ENCODE measurements at places on chromosomes 11 and 22. TPM values are rescaled to one million over a fixed set of nuclear protein-coding genes. Genes with fewer than 3 reads are reported as not detected.
A peak's percentile ranks its signal among the peaks of the same experiment; 100 is the strongest.

The ASPHD2 gene
- total RNA-seq = 0.71 TPM

The TMPRSS6 gene
- total RNA-seq = not detected

The OR5A1 gene
- not detected for total RNA-seq

The C22orf15 gene
- not detected for total RNA-seq

The VWA5A gene
- total RNA-seq = 1.9 TPM

The VSIG10L2 gene
- not detected for total RNA-seq

The GLB1L3 gene
- not detected for total RNA-seq

- DNase-seq = no peak
These were observed 25.1 kb upstream of the TPH1 start for GRCh38 chr11:18071098-18071705.

GRCh38 chr11:103920449-103920848 lies 116.0 kb upstream of the DDI1 start:
- DNase-seq = no peak

DNA sequence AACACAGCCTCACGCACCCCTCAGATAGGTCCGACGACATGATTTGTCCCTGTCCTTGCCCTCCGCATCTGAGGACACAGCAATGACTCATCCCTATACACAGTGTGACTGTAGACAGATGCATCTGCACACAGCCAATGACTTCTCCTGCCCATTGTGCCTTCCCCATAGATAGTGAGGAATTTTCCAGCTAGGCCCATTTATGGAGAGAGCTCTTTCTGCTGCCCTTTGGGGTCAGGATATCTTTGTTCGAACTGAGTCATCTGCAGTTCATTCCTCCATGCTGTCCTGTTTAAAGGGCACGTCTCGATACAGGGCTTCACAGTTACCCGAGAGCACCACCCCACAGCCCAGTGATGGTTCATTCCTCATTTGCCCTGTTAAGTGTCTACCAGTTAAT lies 96.7 kb downstream of the LARGE1 start:
- no peak for DNase-seq

- DNase-seq = no peak
These were observed 24.5 kb downstream of the ZNF280B start for GRCh38 chr22:22484023-22484422.

DNA sequence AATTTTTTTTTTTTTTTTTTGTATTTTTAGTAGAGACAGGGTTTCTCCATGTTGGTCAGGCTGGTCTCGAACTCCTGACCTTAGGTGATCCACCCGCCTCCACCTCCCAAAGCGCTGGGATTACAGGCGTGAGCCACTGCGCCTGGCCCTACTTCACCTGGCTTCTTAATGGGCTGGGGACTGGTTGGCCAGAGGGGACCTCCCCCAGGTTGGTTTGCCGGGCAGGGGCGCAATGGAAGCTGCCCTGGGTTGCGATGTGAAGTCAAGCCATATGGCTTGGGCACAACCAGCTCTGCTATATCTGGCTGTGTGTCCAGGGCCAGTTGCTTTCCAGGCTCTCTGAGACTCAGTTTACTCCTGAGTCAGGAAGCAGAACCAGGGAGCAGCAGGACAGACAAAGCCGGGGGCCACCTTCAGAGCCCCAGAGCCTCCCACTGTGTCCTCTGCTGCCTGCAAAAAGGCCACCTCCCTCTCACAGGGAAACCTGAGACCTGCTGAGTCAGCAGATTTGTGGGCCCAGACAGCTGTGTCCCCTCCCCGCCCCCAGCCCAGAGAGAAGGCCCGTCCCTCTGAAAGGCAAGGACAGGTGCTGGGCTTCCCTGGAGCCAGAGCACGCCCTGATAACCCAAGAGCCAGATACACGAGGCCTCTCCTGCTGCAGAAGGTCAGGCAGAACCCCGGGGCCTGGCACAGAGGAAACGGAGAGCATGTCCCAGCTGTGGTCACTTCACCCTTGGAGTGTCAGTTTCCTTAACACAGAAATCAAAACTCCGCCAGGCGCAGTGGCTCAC lies 29.2 kb upstream of the DAGLA start:
- DNase-seq = no peak

- peak; percentile 47 for DNase-seq
These were observed 27.3 kb downstream of the MARK2 start for GRCh38 chr11:63866211-63866610.

DNA sequence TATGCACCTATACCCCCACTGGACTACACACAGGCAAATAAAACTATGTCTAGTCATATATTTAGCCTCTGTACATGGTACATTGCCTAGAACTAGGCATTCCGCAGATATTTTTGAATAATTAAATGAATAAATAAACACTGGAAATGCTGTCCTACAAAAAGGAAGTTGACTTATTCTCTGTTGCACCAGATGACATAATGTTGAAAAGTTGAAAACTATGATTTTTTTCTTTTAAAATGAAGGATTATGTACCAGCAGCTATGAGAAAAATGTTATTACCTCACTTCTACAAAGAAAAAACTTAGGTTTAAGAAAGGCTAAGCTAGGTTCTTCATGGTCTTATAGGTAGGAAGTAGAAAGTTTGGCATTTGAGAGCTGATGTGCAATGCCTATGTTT lies 856.6 kb downstream of the METTL15 start:
- DNase-seq = no peak

DNA sequence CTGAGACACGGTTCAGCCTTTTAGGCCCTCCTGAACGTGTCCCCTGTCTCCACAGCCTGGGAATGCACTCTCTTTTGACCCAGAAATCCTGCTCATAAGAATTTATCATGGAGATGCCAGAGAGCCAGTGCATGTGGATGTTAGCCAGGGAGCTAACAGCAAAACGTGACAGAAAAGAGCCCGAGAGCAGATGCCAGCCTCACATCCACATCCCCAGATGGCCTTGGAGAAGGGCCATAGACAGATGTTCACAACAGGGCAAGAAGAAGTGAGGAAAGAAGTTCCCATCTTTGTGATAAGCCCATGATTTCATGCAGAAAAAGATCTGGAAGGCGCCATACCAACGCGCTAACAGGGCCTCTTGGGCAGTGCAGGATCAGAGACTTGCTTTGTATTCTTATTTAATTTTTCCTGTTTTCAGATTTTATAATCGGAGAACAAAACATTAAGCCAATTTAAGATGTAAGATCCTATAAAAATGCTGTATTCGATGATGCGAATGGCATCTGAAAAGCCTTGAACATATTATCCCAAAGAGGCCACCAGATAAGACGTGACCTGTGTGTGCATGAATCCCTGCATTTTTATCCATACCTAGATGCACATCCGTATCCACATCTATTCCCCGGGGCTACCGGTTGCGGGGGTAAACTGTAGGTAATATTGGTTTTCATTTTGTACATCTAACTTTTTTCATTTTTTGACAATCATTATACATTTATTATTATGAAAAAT lies 48.7 kb downstream of the IGLL5 start:
- DNase-seq = no peak

GRCh38 chr22:37498289-37498909 lies 12.2 kb upstream of the MFNG start:
- peak; percentile 71 for DNase-seq

DNA sequence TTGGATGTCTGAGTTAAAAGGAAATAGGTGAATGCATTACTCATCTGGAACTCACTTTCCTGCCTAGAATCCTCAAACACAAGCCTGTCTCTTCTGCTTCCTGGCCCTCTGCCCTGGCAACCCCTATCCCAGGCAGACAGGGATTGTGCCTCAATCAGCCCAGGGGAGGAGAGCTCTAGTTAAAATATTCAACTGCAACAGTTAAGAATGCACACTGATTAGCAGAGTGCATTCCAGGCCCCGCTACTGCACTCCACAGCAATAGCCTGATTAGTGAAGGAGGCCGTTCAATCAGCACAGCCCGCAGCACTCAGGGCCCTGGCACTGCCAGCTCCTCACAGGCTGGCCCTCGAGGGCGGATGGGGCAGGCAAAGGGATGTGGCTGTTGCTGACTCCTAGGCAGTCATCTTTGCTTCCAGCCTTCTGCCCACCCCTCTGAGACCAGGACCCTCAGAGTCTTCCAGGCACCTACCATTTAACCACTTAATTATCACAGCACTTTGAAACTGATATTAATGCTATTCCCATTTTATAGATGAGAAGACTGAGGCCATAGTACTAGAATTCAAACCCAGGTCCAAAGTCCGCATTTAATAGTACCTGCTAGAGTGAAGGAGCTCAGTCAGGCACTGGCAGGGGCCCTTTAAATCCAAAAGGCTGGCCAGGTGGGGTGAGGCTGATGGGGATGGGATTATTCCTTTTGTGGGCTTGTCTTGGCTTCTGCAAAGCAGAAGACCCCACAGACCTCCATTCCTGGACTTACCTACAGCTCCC lies 435.3 kb downstream of the SOX6 start:
- DNase-seq = no peak

DNA sequence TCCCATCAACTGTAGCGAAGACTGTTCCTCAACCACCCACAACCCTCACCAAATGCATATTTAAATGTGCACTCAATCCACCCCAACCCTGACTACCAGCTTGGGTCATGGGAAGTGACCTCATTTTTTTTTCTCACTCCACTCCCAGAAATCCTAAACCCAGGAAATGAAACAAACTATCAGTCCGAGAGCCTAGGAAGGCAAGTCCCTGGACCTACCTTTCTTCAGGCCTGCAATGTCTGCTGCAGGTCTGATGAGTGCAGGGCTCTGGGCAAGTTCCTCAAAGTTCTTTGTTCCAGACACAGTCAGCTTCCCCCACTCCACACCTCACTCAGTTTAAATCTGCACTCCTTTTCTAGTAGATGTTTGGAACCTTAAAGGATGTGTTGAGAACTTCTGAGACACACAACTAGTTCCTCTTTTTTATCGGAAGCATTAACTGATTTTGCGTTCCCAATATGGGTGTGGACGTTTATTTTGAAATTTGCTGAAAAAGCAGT lies at the start of gene MS4A4E:
MS4A4E (minus strand) TSS at position 398 of the 500 bp plus-strand sequence. CDS start 13,082 bp downstream, outside the sequence.
- DNase-seq = no peak

DNA sequence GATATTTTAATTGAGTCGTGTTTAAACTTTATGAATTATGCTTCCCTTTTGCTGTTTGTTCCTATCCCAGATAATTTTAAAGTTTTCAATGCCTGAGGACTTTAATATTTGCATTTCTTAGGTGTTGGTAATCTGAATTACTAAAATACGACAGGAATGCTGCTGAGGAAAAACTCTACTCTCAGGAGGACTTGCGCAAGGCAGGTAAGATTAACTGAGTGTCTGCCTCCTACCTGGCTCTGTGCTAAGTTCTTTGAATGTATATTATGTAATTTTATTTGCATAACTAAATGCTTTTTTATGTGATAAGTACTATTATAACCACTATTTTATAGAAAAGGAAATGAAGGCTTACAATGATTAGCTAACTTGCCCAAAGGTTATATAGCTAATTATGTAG lies 2.7 kb upstream of the KCNA4 start:
- no peak for DNase-seq

DNA sequence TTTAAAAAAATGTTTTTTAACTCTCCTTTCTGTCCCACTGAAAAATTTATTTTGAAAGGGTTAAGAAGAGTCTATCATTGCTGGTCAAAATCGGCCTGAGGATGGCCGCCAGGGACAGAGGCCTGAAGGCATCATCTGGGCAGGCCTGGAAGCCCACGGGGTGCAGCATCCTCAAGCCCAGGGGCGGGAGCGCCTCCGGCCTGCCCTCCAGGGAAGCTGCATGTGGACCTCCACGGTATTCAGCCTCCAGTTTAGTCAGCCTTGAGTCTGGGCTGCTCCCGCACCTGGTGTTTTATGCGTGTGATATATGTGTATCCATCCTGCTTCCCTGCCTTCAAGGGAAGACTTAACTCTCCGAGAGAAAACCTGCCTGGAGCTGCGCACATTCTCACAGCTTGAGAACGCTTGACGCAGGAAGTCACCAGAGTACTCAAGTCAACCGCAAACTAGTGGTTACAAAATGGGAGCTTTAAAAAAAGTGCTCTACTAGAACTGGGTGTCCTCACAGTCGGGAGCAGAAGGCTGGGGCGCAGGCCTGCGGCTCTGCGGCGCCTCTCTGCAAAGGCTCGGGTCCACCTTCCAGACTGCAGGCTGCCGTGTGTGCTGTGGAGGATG lies 13.6 kb upstream of the BID start:
- DNase-seq = no peak
